ENCODE measurements at places on chromosomes 12 and 14.

DNA sequence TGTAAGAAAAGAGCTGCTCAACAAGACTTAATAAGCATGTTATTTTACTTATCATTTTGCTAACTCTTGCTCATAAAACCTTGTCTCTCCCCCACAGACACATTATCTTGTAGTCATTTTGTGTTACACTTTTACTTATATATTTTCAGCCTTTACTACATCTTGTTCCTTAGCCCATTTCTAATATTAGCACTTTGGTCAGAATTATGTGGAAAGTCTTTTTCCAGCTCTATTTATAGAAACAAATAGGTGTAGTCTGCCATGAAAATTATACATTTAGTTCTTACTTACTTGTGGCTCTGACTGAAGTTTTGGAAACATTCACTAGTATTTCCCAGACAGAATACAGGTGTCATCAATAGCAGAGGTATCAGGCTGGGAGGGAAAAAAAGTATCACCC lies 76.1 kb downstream of the TMEM116 start:
- no peak for DNase-seq

GRCh38 chr12:65372574-65372973 lies 94.1 kb downstream of the MSRB3 start:
- DNase-seq, result no peak

DNA sequence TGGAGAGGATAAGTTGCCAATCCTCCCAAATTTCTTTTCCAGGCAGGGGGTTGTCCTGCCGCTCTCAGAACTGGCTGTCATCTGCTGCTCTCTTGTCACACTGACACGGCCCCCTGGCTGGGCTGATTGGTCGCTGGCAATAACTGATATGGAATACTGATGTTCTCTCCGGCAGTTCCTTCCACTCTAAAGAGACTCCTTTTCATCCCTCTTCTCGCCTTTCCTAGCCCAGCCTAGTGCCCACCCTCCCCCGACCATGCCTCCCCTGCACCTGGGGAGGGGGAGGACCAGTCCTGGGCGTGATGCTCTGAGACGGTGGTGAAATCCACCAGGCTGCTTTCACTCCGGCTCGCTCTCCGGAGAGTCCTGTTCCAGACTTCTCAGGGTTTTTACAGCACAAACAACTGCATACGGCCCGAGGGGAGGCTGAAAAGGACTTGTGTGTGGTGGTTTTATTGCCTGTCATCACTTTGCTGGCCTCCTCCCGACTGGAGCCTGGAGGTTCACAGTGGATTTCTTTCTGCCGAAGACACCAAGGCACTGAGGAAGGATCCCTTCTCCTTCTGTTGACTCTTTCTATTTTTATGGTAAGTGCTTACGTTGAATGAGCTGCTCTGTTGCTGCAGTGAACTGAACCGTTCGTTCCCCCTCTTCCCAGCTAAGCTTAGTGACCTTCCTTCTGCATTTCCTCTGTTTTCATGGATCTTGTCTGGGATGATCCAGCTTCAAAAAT lies at the start of gene ANO4:
Gene ANO4, plus strand, starts transcription at position 336 of the 733 bp plus-strand sequence. CDS start 107,010 bp downstream, outside the sequence.
- DNase-seq, result peak; percentile 30

DNA sequence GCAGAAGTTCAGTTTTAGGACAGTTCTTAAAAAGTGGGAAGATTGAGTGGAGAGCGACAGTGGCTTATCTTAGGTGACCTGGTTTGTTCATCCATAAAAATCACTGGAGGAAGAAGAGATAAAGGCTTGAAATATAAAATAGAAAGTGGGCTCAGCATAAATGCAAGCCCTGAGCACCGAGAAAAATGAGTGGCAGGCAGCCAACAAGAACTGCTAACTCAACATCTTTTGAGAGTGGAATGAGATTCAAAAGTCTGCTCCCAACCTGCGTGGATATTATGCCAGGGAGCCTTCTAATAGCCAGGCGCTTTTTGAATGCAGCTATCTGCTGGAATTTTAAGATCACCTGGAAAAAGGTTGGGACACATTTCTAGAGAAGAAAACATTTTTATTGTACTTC lies 666.5 kb downstream of the FLRT2 start:
- DNase-seq, result peak; percentile 79

GRCh38 chr12:102756530-102756929 lies 160.5 kb downstream of the PAH start:
- DNase-seq, result no peak
